ENCODE measurements at places on chromosomes 16 and 17. TPM values are rescaled to one million over a fixed set of nuclear protein-coding genes. Genes with fewer than 3 reads are reported as not detected.

DNA sequence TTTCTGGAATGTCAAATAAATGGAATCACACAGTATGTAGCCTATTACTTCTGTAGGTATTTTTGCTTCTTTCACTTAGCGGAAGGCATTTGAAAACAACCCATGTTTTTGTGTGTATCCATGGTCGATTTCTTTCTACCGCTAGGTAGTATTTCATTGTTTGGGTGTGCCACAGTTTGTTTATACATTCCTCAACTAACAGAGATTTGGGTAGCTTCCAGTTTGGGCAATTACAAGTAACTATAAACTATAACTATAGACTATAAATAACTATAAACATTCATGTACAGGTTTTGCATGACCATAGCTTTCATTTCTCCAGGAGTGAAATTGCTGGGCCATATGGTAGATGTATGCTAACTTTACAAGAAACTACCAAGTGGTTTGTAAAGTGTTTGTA, 40.1 kb downstream of the LYRM9 start:
- H3K36me3 ChIP-seq, result peaks cover 2% of the 10 kb centered on the region
- no peak overlapping the region for H3K27ac ChIP-seq
- no peak overlapping the region for H3K4me3 ChIP-seq

DNA sequence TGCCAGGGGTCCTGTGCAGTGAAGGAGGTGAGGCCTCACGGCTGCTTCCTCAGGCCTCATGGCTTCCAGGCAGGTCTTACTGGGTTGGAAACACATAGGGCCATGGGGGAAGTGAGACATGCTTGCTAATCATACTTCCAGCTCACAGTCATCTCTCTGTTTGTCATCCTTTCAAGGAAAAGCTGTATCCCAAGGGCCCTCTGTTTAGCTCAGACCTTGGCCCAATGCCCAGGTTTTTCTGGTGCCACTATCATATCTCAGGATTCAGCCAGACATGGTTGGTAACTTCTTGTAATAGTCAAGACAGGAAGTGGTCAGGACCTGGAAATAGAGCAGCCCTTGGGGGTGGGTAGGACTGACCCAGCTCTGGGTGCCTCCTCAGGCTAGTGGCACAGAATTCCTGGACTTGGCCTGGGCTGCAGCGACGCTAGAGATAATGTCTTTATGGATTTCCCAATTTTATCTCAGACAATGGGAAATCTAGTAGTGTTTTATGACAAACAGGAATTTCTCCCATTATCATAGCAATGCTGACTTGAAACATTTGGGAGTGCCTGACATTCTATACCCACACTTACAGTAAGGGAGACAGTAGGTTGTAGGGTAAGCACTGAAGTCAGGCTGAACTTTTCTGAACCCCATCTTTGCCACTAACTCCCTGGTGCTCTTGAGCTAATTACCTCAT, 13.5 kb upstream of the ITGB3 start:
- no peaks in the 10 kb centered on the region for H3K4me1 ChIP-seq
- H3K36me3 ChIP-seq, result no peaks in the 10 kb centered on the region
- H3K27me3 ChIP-seq, result no peaks in the 10 kb centered on the region
- no peak overlapping the region for H3K27ac ChIP-seq
- no peak overlapping the region for H3K4me3 ChIP-seq

GRCh38 chr17:61361084-61361483, 38.6 kb upstream of the TBX2 start:
- H3K27me3 ChIP-seq, result no peaks in the 10 kb centered on the region
- H3K4me1 ChIP-seq, result no peaks in the 10 kb centered on the region
- H3K27ac ChIP-seq, result no peak overlapping the region

GRCh38 chr17:18967916-18968315, 16.0 kb downstream of the SLC5A10 start:
- no peak overlapping the region for H3K4me3 ChIP-seq
- H3K27ac ChIP-seq, result no peak overlapping the region
- no peaks in the 10 kb centered on the region for H3K36me3 ChIP-seq
- peaks cover 7% of the 10 kb centered on the region for H3K4me1 ChIP-seq

GRCh38 chr16:3188925-3189825, 1.2 kb downstream of the OR1F1 start:
- H3K4me1 ChIP-seq, result peaks cover 43% of the 10 kb centered on the region
- H3K27ac ChIP-seq, result peak overlapping the region; percentile 77
- peaks cover 89% of the 10 kb centered on the region for H3K27me3 ChIP-seq
- peak; percentile 72 for DNase-seq

DNA sequence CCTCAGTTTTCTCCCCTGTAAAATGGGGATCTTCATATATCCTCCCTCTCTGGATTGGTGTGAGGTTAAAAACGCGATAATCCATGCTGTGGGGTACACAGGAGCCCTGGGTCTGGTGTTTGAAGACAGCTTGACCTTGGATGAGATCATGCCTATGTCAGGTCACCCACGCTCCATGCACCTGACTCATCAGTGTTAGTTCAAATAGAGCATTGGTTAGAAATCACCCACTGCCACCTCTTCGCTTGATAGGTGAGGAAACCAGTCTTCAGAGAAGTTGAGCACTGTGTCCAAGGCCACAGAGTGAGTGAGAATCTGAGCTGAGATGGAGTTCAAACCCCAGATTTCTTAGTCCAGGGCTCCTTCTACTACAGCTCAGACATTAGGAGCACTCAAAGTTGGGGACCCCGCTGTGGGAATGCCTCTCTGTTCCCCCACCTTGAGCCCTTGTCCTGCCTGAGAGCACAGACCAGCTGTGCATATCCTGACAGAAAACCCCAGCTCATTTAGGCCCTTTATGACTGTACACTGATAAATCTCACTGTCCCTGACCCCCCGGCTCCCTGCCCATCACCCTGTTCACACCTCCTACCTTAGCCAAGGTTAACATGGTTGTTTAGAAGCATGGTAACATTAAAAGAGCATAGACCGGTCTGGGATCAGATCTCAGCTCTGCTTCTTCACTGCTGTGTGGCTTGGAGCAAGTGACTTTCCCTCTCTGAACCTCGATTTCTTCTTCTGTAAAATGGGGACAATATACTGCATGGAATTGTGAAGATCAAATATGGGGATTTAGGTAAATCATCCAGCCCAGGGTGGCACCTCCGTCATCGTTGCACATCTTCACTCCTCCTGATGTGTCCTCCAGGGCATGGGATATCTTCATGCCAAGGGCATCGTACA, 22.4 kb upstream of the LGALS9 start:
- H3K27ac ChIP-seq, result no peak overlapping the region
- peaks cover 15% of the 10 kb centered on the region for H3K36me3 ChIP-seq
- no peak overlapping the region for H3K4me3 ChIP-seq
- DNase-seq, result no peak

DNA sequence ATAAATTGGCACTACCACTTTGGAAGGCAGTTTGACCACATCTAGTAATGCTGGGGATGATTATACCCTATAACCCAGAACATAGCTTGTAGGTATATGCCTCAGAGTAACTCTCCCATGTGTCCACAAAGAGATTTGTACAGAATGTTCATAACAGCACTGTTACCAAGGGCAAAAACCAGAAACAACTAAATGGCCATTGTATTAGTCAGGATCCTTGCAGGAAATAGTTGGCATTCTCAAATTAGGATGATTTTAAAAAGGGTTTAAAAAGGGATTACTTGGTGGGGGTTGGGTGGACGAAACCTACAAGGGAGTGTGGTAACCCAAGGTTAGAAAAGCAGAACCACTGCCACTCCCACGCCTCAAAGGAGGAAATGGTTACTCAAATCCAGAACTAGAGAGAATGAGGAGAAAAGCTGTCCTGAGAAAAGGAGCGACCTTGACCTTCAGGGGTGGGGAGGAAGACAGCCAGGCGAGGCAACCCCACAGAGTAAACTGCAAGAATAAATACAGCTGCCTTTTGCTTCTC, 2.1 kb downstream of the CPPED1 start:
- peak overlapping the region; percentile 83 for H3K4me3 ChIP-seq
- H3K27me3 ChIP-seq, result no peaks in the 10 kb centered on the region
- peak; percentile 22 for DNase-seq

GRCh38 chr17:40516581-40517285, 15.3 kb upstream of the TNS4 start:
- peaks cover 10% of the 10 kb centered on the region for H3K36me3 ChIP-seq
- H3K27ac ChIP-seq, result peak overlapping the region; percentile 83
- DNase-seq, result peak; percentile 65
- H3K4me1 ChIP-seq, result peaks cover 47% of the 10 kb centered on the region
- H3K4me3 ChIP-seq, result peak overlapping the region; percentile 70

GRCh38 chr16:66856184-66856730, 12.0 kb downstream of the CA7 start:
- H3K36me3 ChIP-seq, result no peaks in the 10 kb centered on the region
- no peaks in the 10 kb centered on the region for H3K4me1 ChIP-seq
- H3K27me3 ChIP-seq, result no peaks in the 10 kb centered on the region
- no peak overlapping the region for H3K27ac ChIP-seq
- no peak overlapping the region for H3K4me3 ChIP-seq

Gene DHODH
- total RNA-seq, result 25.8 TPM

Gene CCL18
- total RNA-seq, result not detected

GRCh38 chr16:87809150-87809902, 43.5 kb upstream of the KLHDC4 start:
- H3K27me3 ChIP-seq, result no peaks in the 10 kb centered on the region
- no peak for DNase-seq
- no peaks in the 10 kb centered on the region for H3K36me3 ChIP-seq
- H3K4me1 ChIP-seq, result peaks cover 30% of the 10 kb centered on the region

Gene NLRC3
- total RNA-seq, result 12.5 TPM

Gene KLHL10
- 0.30 TPM for total RNA-seq

DNA sequence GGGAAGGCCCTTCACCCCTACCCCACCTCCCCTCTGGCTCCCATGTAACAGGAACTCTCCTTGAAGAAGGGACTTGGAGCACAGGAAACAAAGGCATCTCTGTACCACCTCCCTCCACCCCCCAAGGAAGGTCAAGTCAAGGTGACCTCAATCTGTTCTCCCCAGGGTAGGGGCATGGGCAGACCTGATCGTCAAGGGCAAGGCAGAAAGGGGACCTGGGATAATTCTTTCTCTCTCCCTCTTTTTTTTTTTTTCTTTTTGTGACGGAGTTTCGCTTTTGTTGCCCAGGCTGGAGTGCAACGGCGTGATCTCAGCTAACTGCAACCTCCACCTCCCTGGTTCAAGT, 4.3 kb upstream of the STAT5A start:
- peaks cover 28% of the 10 kb centered on the region for H3K4me1 ChIP-seq
- H3K4me3 ChIP-seq, result no peak overlapping the region
- no peak overlapping the region for H3K27ac ChIP-seq
- DNase-seq, result no peak
- H3K27me3 ChIP-seq, result no peaks in the 10 kb centered on the region
- H3K36me3 ChIP-seq, result peaks cover 14% of the 10 kb centered on the region

- peaks cover 33% of the 10 kb centered on the region for H3K36me3 ChIP-seq
- peaks cover 44% of the 10 kb centered on the region for H3K4me1 ChIP-seq
- H3K4me3 ChIP-seq, result peak overlapping the region; percentile 73
- DNase-seq, result peak; percentile 77
Measured at GRCh38 chr17:16419074-16419928, 3.9 kb downstream of the TRPV2 start.

GRCh38 chr17:58993311-58993710, 113.4 kb downstream of the TRIM37 start:
- peaks cover 11% of the 10 kb centered on the region for H3K36me3 ChIP-seq
- H3K27me3 ChIP-seq, result no peaks in the 10 kb centered on the region
- peaks cover 6% of the 10 kb centered on the region for H3K4me1 ChIP-seq
- no peak for DNase-seq
- H3K4me3 ChIP-seq, result no peak overlapping the region

Gene PIK3R5
- 27.9 TPM for total RNA-seq

- no peaks in the 10 kb centered on the region for H3K36me3 ChIP-seq
- H3K4me3 ChIP-seq, result no peak overlapping the region
- no peaks in the 10 kb centered on the region for H3K27me3 ChIP-seq
- no peak for DNase-seq
Measured at GRCh38 chr16:85862476-85863383, 36.2 kb upstream of the IRF8 start.

GRCh38 chr16:35352431-35352830, 1893.0 kb downstream of the TP53TG3F start:
- no peak for DNase-seq
- H3K36me3 ChIP-seq, result no peaks in the 10 kb centered on the region
- no peak overlapping the region for H3K27ac ChIP-seq

Gene RBBP6
- 66.4 TPM for total RNA-seq
